ENCODE measurements at places on chromosomes 11 and 22.

DNA sequence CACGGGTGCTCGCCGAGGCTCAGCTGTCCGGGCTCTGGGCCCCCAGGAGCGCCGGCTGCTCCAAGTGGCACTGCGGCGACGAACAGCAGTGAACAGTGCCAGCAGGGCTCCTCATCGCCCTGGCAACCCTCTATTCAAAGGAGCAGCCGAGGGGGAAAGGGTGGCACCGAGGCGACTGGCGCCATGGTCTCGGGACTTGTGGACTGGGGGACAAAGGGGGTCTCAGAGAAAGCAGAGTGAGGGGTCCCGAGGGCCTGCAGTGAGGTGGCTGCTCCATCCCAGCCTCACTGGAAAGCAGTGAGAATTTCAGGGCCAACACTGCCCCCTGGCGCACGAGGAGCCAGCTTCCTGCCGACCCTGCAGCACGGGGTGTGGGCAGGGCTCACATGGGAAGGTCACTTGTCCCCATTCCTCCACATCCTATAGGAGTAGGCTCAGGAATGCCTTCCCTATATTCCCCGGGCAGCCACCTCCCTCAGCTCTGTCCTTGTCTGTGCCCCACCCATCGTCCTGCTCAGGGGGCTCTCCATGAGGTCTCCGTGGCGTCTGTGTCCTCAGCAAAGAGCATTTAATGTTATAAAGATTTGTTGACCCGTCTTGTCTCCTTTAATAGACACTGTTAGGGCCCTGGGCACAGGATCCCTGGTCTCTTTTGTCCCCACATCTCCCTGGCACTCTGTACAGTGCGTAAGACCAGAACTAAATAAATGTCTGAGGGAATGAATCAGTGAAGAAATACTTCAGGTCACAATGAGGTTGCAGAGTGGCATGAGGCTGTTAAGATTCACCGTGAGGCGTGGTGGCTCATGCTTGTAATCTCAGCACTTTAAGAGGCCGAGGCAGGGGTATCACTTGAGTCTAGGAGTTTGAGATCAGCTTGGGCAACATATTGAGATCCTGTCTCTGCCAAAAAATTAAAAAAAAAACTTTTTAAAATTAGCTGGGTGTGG lies 26.4 kb downstream of the LRFN4 start:
- peak; percentile 77 for DNase-seq

DNA sequence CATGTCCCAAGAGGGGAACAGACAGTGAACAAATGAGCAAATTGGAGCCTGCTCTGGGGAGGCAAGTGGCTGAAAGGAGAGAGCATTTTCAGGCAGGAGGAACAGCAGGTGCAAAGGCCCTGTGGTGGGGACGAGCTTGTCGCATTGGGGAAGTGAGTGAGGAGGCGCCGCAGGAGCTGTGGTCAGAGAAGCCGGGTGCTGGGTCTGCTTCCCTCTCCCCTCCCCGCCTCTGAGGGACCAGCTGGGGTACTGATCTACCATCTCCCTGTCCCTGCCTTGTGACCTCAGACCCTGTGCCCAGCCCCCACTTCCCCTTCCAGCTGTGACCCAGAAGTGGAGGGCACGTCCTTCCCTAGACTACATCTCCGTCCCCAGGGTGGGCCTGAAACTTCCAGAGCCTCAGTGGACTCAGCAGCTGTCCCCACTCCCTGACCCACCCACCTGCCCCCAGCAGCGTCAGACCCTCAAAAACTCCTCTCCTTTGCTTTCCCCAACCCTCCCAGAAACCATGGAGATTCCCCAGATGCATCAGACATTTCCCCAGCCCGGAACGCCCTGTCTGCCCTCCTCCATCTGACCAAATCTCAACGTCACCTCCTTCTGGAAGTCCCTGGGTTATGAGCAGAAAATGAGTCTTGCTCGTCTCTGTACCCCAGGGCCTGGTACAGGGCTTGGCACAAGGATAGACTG lies 19.7 kb upstream of the PDGFB start:
- DNase-seq: no peak

GRCh38 chr11:126963603-126964363 lies 36.8 kb downstream of the KIRREL3 start:
- DNase-seq: no peak

GRCh38 chr22:49583886-49584505 lies 243.7 kb downstream of the BRD1 start:
- DNase-seq: no peak

GRCh38 chr11:27688076-27688475 lies 12.2 kb downstream of the BDNF start:
- no peak for DNase-seq

- DNase-seq: no peak
These were observed 49.7 kb downstream of the CELF1 start for GRCh38 chr11:47503227-47503626.

DNA sequence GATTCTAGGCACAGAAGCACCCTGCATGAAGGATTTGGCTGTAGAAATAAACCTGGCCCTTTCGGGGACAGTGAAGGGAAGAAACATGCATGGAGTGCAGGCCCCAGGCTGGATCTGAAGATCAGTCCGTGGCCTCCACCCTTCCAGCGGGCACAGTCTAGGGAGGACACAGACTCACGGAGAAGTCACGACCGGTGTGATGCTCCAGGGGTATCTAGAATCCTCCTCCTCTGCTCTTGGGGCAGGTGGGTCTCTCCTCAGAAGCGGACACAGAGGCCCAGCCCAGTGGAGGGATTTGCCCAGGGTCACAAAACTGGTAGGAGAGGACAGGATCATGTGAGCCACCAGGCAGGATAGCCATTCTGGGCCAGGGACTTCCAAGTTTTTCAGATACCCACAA lies 22.4 kb downstream of the SLCO2B1 start:
- DNase-seq: no peak

DNA sequence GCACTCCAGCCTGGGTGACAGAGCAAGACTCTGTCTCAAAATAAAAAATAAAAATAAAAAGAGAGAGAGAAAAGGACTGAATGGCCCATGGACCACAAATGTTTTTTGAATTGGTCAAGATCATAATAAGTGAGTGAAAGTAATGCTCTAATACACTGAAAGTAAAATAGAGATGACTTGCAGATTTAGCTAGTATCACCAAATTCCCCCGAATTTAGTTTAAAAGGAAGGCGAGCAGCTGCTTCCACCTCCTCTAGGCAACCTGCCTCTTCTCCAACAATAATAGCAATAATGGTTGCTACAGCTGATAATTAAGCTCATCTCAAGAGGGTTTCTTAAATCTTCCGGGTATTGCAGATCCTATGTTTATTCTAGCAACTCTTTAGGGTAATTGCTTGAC lies 36.8 kb downstream of the CELF1 start:
- DNase-seq: no peak

- DNase-seq: peak; percentile 72
These were observed 437 bp downstream of the KIAA0930 start for GRCh38 chr22:45240104-45240809.

DNA sequence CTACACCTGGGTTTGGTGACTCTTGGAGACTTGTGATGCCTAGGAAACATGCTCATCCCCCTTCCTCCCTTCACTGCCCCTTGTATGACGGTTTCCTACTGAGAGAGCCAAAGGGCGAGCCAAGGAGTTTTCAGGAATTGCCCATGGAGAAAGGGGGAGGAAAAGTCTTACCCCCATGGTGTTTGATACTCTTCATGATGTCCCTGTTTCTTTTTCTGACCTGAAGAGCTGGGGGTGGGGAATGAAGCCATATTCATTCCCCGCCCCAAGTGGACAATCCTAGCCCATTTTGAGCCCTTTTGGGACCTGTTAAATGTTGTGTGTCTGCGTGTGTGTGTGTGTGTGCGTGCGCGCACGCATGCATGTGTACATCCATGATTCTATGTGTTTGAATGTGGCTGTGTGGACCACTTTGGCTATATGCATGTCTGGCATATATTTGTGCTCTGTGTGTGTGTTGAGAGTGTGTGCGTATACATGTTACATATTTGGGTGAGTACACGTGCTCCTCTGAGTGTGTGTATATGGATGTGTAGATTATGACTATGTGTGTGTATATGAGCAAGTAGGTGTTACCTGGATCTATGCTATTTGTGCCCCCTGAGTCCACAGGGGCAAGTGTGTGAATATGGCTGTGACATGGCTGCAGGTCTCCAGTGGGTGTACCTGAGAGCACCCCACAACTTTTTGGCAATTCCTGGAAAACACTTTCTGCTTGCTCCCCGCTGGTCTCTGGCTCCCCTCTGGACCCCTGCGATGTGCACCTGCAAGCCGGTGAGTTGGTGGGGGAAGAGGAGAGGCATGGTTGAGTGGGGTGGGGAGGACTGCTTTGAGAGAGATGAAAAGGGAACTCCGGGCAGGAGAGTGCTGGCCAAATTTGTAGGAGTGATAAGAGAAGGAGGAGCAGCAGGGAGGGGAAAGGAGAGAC lies 24.6 kb downstream of the OTOG start:
- DNase-seq: no peak

DNA sequence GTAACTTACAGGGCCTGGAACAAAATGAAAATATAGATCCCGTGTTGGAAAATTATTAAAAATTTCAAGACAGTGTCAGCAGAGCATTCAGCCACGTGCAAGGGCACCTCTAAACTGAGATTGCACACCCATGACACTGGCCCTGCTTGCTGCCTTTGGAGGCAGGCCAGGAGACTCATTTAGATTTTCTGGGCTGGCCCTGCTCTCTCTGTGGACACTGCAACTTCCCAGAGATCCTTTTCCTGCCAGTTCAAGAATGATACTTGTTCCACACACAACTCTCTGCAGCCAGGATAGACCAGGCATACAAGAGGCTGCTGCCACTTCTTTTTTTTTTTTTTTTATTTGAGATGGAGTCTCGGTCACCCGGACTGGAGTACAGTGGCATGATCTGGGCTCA lies 56.7 kb upstream of the PTPRJ start:
- DNase-seq: no peak

DNA sequence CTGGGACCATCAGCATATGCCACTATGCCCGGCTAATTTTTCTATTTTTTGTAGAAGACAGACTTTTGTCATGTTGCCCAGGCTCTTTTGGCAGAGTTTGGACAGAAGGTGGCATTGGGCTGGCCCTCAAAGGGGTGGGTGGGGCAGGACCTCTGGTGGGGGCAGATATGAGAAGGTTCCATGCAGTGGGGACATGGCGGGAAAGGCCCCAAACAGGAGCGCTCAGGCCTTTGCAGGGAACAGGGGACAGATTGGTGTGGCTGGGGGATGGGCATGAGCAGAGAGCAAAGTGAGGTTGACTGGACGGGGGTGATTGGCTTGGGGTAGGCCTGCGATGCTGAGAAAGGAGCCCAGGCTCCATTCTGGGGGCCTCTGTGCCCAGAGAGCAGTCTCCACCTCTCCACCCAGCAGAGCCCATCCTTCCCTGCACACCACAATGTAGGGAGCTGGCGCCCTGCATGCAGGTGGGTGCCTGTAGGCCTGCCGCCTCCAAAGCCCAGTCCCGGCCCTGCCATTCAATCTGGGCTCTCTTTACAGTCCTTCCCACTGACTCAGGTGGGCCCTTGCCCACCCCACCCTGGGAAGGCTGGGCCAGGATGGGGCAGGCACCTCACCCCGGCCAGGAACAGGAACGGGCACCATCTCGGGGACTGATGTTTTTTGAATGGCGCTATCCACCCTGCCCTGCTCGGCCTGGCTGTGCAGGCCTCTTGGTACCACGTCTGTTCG lies 98.7 kb downstream of the MORC2 start:
- peak; percentile 8 for DNase-seq

GRCh38 chr11:69211920-69212797 lies 56.4 kb downstream of the SMIM38 start:
- DNase-seq: no peak

GRCh38 chr11:67370351-67371076 lies 2.9 kb downstream of the CLCF1 start:
- no peak for DNase-seq

GRCh38 chr11:95700471-95700817 lies 89.1 kb downstream of the FAM76B start:
- DNase-seq: no peak

DNA sequence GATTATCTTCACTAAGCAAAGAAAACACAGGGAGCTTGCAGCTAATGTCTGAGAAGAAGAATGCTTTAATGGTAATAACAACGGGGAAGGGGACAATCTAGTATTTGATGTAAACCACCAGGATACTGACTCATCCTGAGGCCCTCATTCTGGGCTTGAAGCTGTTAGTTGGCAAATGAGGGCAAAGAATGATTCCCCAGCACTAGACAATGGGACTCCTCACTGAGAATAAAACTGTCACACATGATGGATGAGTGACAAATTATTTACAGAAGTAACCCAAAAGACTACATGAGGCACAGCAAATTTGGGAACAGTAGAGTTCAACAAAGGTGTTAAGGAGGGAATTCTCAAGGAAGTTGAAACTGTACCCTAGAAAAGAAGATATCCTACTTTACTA lies 76.3 kb downstream of the FAM168A start:
- no peak for DNase-seq

GRCh38 chr11:867856-868358 lies 25.3 kb downstream of the TSPAN4 start:
- no peak for DNase-seq

DNA sequence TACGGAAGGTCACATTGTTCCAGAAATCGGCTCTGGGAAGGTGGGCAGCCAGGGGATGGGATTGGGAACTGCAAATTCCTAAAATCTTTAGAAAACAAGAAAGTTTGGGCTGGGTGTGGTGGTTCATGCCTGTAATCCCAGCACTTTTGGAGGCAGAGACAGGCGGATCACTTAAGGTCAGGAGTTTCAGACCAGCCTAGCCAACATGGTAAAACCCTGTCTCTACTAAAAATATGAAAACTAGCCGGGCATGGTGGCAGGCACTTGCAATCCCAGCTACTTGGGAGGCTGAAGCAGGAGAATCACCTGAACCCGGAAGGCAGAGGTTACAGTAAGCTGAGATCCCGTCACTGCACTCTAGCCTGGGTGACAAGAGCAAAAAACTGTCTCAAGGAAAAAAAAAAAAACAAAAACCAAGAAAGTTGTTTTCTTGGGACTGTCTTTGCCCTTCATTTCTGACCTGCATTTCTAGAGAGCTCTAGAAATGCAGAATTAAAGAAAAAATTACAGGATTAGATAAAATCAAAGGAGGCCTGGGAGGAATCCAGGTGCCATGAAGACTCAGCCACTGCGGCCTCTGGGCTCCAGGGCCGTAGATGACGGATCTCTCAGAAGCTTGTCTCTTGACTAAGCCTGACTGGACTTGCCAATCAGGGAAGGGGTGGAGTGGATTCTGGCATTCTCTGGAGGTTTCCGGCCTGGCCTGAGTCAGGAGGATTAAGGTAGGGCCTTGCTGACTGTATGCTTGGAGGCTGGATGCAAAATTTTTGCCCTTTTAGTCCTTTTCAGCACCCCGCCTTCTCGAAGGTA lies 5.3 kb upstream of the MALAT1 start:
- DNase-seq: no peak

GRCh38 chr11:27451244-27451965 lies 21.2 kb downstream of the LGR4 start:
- DNase-seq: no peak

GRCh38 chr11:17609291-17610084 lies 62.4 kb downstream of the OTOG start:
- DNase-seq: no peak

GRCh38 chr11:44157019-44157418 lies 61.5 kb downstream of the EXT2 start:
- no peak for DNase-seq

GRCh38 chr11:84969103-84969502 lies 658.0 kb downstream of the DLG2 start:
- DNase-seq: no peak

- peak; percentile 66 for DNase-seq
These were observed 1.2 kb downstream of the SYVN1 start for GRCh38 chr11:65132988-65133700.

All from activated naive CD8-positive, alpha-beta T cell treated with anti-CD3 and anti-CD28 coated beads, Interleukin-2, amount 10 ng/mL, durations not matched to agents 7 days and 5 days (primary cell).